ENCODE measurements at places on chromosomes 5 and 9.

DNA sequence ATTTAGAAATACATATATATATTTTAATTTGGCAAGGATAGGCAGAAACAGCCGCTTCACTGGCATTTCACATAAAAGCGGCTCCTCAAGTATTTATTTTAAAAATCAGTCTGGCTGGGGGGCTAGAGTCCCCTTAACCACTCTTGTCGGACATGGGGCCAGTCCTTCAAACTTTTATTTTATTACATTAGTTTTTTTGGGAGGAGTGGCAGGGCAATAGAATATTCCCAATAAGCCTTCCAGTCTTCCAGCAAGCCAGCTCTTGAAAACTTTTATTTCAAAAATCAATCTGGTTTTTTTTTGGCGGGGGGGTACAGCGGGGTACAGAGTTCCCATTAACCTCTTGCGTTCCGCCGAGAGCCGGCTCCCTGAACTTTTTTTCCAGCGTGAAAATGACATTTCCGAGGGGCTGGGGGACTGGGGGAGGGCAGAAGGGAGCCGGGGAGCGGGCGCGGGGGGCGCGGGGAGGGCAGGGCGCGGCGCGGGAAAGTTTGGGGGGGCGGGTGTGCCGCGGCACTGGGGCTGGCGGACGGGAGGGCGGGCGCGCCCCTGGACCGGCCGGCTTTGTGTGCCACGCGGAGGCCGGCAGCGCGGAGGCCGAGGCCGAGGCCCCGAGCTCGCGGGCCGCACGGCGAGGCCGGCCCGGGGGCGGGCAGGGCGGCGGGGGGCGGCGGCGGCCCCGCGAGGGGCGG, 504 bp upstream of the ZNF618 start:
- no peak for ATAC-seq

DNA sequence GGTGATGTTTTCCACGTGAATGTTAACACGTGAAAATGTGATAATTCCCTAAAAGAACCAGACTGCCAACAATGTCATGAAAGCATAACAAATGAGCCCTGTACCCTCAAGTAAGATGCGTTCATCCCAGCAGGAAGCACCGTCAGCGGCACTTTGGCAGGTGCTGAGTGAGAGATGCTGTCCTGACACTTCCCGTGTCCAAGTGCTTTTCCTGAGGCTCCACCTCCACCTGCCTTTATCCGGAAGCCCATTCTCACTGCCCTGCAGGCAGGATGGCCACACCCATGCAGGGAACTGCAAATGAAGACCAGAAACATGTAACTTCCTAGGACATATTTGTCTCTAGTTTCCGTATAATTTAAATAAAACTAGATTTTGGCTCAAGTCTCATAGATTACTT, 238.0 kb upstream of the IRX2 start:
- no peak for ATAC-seq

GRCh38 chr5:74177961-74178360, 462.6 kb downstream of the ENC1 start:
- ATAC-seq, result no peak

DNA sequence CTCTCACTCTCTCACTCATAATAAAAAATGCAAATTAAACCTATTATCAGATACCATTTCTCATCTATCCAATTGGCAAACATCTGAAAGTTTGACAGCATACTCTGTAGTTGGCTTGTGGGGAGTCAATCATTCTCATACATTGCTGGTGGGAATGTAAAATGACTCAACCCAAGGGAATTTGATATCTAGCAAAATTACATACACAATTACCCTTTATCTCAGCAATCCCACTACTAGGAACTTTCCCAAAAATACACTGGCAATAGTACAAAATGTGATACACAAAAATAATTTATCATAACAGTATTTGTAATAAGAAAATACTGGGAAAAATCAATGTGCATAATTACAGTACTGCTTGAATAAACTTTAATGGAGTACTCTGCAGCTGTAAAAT, 731.3 kb downstream of the DTWD2 start:
- no peak for ATAC-seq

DNA sequence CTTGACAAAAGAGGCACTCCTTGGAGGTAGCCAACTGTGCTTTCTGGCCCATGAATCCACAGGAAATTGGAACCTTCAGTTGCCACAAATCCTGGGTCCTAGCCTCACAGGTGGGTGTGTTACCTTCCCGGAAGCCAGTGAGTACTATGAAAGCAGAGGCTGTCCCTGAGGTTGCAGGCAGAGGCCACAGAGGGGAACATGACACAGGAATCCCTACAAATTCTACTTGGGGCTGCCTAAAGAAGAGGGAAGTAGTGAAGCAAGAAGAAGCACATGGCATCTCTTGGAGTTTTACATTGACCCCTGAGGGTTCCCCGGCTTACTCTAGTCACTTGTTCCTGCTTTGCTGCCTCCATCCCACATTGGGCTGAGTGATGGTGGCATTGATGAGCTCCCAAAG, 2.6 kb downstream of the SLC22A5 start:
- ATAC-seq, result no peak

- ATAC-seq, result no peak
Observed at GRCh38 chr5:179816401-179816795, 4.3 kb upstream of the SQSTM1 start.

DNA sequence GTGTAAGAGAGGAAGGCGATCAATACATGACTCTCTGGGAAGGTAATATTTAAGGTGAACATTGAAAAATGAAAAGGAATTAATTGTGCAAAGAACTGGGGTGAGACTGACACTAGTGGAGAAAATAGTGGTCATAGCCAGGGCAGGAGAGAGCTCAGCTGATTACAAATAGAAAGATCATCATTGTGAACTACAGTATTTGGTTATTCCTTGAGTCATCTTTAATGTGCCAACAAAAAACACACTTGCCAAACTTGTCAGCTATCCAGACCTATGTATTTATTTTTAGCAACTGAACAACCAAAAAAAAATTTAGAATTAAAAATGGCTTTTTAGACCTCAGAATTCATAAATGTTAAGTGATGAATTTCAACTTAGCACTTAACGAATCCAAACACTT, 749.8 kb upstream of the CDH9 start:
- no peak for ATAC-seq

DNA sequence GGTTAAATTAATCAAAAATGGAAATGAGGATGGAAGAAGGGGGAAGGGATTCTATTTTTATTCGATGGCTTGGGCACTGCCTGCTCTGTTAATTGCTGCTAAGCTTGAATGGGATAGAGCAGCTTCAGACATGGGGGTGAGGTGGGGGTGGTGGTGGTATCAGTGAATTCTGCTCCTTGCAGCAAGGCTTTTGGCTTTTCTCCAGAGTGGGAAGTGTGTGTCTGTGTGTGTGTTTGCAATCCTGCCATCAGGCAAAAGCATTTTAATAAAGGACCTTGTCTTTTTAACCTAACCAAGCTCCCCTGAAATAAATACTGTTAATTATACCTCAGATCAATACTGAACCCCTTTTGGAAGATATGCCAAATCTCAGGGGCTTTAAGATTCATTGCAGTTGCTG, 110.9 kb upstream of the GPR151 start:
- ATAC-seq, result no peak

DNA sequence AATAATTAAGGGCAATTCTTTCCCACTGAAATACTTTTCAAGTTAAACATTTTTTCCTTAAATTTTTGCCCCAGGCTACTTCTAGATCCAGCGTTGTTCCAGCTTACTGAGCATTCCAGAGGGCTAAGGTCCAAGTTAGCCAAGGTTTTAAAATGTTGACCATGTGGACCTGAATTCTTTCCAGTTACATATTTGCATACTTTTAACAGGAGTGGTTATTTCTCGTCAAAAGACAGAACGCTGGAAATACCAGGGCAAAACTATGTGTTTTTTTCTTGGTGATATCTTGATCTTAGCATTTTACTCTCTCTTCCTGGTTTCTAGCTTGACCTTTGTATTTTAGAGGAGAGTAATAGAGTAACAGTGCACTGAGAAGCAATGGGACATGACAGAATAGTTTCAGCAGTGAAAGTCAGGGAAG, 32.8 kb downstream of the TMC1 start:
- ATAC-seq, result no peak

- ATAC-seq, result no peak
Observed at GRCh38 chr5:33343676-33344327, 97.0 kb upstream of the TARS1 start.

DNA sequence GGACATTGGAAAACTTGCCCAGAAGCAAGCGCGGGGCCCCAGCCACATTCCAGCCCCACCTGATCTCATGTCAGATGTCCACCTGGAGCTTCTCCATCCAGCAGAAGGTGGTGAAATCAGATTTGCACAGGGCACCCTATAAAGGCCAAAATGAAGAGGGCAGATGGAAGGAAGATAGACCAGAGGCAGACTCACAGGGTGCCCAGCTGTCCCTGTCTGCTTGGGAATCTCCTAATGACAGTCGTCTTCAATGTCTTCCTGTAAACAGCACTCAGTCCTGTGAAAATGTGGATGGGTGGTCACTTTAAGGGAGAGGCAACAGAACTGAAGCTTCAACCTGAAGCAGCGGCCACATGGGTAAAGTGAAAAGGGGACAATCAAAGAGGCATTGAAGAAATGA, 607.5 kb downstream of the IRX1 start:
- no peak for ATAC-seq

- ATAC-seq, result no peak
Observed at GRCh38 chr5:137921931-137922330, 32.7 kb downstream of the PKD2L2 start.

DNA sequence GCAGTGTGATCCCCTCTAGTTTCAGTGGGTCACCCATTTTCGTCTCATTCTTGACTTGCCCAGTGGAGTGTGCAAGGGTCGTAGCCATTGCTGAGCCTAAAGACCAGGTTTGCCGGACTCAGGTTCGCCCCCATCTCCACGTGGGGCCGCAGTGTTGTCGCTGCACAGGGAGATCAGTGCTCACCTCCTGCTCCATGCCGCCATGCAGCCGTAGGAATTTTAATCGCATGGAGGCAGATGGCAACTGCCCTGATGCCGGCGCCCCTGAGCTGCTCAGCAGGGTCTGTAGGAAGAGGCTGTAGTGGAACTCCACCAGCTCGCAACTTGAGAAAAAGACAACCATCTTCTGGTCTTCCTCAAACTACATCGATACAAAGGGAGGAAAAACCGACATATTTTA, 24.1 kb downstream of the DDX31 start:
- no peak for ATAC-seq
